ENCODE measurements at places on chromosomes 2 and 18. TPM values are rescaled to one million over a fixed set of nuclear protein-coding genes. Genes with fewer than 3 reads are reported as not detected.
A peak's percentile ranks its signal among the peaks of the same experiment; 100 is the strongest.

PIAS2 gene
- polyA plus RNA-seq = 5.6 TPM

RND3 gene
- polyA plus RNA-seq = 14.8 TPM

CHRND gene
- 0.53 TPM for polyA plus RNA-seq

PLGLB1 gene
- not detected for polyA plus RNA-seq

INO80B gene
- 28.7 TPM for polyA plus RNA-seq

ATP8B1 gene
- 28.4 TPM for polyA plus RNA-seq

GPR35 gene
- 327 TPM for polyA plus RNA-seq

CD207 gene
- 0.97 TPM for polyA plus RNA-seq

EVA1A gene
- polyA plus RNA-seq = 0.45 TPM

MC5R gene
- 5.0 TPM for polyA plus RNA-seq

EML6 gene
- polyA plus RNA-seq = 0.89 TPM

- H3K27ac ChIP-seq = no peak overlapping the region
- no peaks in the 10 kb centered on the region for H3K27me3 ChIP-seq
- H3K4me1 ChIP-seq = no peaks in the 10 kb centered on the region
- no peak overlapping the region for H3K4me3 ChIP-seq
- no peaks in the 10 kb centered on the region for H3K36me3 ChIP-seq
Measured at GRCh38 chr18:40313030-40313642, 1641.9 kb upstream of the PIK3C3 start.

DNA sequence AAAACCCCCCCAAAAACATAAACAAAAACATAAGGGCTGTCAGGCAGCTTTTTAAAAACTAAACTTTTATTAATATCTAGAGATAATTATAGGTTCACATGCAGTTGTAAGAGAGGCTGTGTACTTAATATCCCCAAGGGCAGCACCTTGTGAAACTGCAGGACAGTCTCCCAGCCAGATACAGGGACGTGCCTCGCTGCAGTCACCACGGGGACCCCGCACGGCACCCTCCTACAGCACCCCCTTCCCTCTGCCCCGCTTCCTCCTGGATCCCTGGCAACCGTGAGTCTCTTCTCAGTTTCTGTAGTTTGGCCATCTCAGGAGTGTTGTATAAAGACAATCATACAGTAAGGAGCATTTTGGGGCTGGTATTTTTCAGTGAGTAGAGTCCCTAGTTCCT lies 6.8 kb upstream of the COLEC11 start:
- H3K36me3 ChIP-seq = peaks cover 5% of the 10 kb centered on the region
- H3K27me3 ChIP-seq = no peaks in the 10 kb centered on the region
- no peak for DNase-seq
- no peak overlapping the region for H3K27ac ChIP-seq
- H3K4me1 ChIP-seq = no peaks in the 10 kb centered on the region

DNA sequence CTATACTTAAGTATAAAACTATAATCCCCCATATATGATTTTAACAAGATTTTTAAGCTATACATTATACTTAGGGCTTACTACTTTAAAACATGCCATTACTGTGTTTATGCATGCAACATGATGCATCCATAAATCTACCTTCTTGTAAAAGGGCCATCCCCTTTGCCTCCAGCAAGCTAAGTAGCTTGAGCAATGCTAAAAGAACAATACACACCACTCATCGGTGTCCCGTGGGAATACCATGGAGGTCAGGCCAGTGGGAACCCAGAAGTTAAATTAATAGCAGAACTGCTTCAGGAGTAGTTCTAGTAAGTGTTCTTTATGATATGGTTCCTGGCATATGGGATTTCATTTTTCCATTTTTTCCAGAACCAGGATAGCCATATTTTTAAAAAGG lies 37.8 kb downstream of the SH3RF3 start:
- H3K27ac ChIP-seq = no peak overlapping the region
- DNase-seq = no peak
- H3K4me3 ChIP-seq = no peak overlapping the region

- H3K27ac ChIP-seq = no peak overlapping the region
- no peaks in the 10 kb centered on the region for H3K27me3 ChIP-seq
- DNase-seq = no peak
- no peak overlapping the region for H3K4me3 ChIP-seq
- H3K36me3 ChIP-seq = no peaks in the 10 kb centered on the region
Measured at GRCh38 chr2:62643100-62643471, 62.4 kb upstream of the EHBP1 start.

- H3K4me3 ChIP-seq = no peak overlapping the region
- H3K36me3 ChIP-seq = no peaks in the 10 kb centered on the region
- DNase-seq = no peak
- no peak overlapping the region for H3K27ac ChIP-seq
- H3K27me3 ChIP-seq = no peaks in the 10 kb centered on the region
Measured at GRCh38 chr2:109238580-109238979, 109.6 kb downstream of the SH3RF3 start.

- H3K4me1 ChIP-seq = peaks cover 11% of the 10 kb centered on the region
- no peak overlapping the region for H3K27ac ChIP-seq
- H3K36me3 ChIP-seq = no peaks in the 10 kb centered on the region
- H3K27me3 ChIP-seq = no peaks in the 10 kb centered on the region
- H3K4me3 ChIP-seq = no peak overlapping the region
- peak; percentile 40 for DNase-seq
Measured at GRCh38 chr2:113080134-113080533, 12.4 kb downstream of the IL1F10 start.

DNA sequence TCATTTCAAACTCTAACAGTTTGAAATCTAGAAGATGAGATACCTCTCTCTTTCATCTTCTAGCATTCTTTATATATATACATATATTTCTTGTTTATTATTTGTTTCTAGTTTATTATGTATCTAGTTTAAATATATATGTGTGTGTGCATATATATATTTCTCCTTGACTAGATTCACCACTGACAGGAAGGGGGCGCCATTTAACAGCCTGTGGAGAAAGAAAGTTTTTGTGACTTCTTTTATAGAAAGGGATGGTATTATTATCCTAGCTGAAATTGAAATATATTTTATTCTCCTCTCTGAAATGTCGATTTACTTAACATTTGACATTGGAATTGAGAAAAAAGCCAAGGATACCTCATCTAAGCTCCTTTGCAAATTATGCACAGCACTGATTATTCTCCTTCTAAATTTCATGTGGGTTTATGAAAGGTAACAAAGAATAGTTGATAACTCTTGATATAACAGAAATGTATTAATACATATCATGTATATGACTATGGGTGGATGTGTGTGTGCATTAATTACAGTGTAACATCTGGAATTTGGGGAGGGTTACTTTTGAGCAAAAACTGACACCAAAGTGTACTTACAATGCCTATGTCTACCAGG lies 160.7 kb upstream of the NT5C1B start:
- DNase-seq = peak; percentile 57
- no peaks in the 10 kb centered on the region for H3K4me1 ChIP-seq
- H3K4me3 ChIP-seq = no peak overlapping the region
- no peak overlapping the region for H3K27ac ChIP-seq
- H3K27me3 ChIP-seq = no peaks in the 10 kb centered on the region

GRCh38 chr2:159267921-159268320 lies 18.6 kb downstream of the WDSUB1 start:
- H3K36me3 ChIP-seq = peaks cover 2% of the 10 kb centered on the region
- DNase-seq = no peak
- H3K27me3 ChIP-seq = no peaks in the 10 kb centered on the region
- H3K4me1 ChIP-seq = no peaks in the 10 kb centered on the region
- no peak overlapping the region for H3K27ac ChIP-seq

DNA sequence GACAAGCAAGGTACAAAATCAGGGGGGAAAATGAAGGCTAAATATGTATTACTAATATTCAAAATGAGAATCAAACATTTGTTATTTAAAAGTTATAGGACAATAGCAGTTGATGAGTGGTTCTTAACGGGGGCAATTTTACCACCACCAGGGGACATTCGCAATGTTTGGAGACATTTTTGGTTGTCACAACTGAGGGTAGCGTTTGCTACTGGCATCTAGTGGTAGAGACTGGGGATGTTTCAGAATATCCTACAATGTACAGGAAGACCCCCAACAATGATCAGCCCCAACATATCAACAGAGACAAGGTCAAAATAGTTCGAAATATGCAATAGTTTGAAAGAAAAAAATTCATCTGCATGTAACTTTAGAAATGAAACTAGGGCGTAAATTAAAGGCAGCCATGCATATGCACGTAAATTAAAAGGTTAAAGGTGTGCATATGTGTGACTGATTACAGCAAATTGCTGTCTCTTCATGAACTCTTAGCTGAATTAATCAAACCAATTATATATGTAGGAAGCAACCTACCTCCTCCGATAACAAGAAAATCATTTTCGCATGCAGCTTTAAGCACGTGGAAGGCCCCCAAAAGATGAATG lies 61.2 kb upstream of the CUL3 start:
- H3K27ac ChIP-seq = peak overlapping the region; percentile 36
- H3K4me1 ChIP-seq = peaks cover 13% of the 10 kb centered on the region
- H3K27me3 ChIP-seq = no peaks in the 10 kb centered on the region
- no peak for DNase-seq
- H3K36me3 ChIP-seq = no peaks in the 10 kb centered on the region
- H3K4me3 ChIP-seq = no peak overlapping the region

DNA sequence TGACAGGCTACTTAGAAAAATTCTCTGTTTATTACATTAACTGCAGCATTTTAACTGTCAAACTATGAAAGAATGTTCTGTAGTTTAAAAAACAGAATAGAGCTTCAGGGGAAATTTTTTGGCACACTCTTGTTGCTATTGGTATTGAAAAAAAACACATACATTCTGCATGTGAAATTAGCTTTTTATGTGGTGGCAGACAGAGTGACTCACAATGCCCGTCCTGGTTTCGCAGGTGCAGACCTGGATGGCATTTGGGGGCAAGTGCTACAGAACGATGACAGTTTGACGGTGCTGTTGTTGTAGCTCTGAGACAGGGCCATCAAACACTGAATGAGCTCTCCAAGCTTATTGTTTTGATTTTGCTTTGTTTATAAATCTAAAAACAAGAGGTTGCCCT lies 105.0 kb upstream of the MAP3K20 start:
- H3K36me3 ChIP-seq = no peaks in the 10 kb centered on the region
- H3K27me3 ChIP-seq = no peaks in the 10 kb centered on the region
- no peak overlapping the region for H3K27ac ChIP-seq
- H3K4me3 ChIP-seq = no peak overlapping the region

GRCh38 chr2:47520302-47520630 lies 117.3 kb downstream of the MSH2 start:
- H3K4me1 ChIP-seq = no peaks in the 10 kb centered on the region
- no peak overlapping the region for H3K27ac ChIP-seq
- no peaks in the 10 kb centered on the region for H3K27me3 ChIP-seq
- DNase-seq = no peak

- H3K4me1 ChIP-seq = no peaks in the 10 kb centered on the region
- H3K27ac ChIP-seq = no peak overlapping the region
- DNase-seq = no peak
- peaks cover 2% of the 10 kb centered on the region for H3K36me3 ChIP-seq
Measured at GRCh38 chr2:186639939-186640338, 50.1 kb downstream of the ITGAV start.

DNA sequence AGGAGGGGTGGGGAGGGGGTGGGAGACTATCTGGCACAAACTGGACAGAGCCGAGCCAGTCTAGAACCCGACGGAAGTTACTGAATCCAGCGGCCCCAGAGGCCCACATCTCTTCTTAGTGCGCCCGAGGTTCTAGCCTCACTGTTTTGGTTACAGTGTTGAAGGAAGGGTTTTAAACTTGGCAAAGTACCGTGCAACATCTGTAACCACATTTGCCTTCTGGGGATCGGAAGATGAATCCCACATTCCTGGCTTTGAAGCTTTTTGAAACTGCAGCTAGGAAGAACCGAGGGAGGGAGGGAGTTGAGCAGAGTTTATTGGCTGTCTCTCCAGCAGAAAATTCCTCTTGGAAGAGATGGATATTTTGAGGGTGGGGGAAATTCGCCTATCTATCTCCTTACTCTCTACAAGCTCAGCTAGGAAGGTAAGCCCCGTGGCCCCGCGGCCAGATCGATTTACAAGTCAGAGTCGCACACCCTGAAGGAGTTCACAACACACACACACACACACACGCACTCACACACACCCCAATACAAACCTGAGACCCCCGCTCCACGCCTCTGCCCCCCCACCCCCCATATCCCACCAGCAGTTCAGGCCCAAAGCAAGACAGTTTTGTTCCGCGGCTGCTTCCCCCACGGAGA lies 1.0 kb downstream of the ACVR1 start:
- peak overlapping the region; percentile 79 for H3K27ac ChIP-seq
- peak; percentile 38 for DNase-seq

DNA sequence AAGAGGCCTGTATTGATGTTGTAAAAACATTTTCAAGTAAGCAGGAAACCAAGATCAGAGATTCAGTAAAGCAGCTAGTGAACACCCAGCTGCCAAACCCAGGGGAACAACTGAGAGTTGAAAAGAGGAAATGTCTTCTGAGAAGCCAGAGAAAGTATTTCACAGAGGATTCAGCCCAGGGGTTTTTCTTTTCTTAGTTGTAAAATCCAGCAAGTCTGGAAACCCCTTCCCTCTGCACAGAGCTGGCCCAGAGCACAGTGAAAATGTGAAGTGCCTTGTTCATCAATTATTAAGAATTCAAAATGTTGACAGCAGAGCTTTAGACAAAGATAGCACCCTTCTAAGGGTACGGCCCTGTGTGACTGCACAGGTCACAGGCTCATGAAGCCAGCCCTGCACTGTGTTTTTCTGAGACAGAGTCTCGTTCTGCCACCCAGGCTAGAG lies 28.4 kb downstream of the AFF3 start:
- H3K36me3 ChIP-seq = no peaks in the 10 kb centered on the region
- no peak overlapping the region for H3K27ac ChIP-seq
- H3K27me3 ChIP-seq = peaks cover 4% of the 10 kb centered on the region
- H3K4me3 ChIP-seq = no peak overlapping the region
- H3K4me1 ChIP-seq = no peaks in the 10 kb centered on the region

DNA sequence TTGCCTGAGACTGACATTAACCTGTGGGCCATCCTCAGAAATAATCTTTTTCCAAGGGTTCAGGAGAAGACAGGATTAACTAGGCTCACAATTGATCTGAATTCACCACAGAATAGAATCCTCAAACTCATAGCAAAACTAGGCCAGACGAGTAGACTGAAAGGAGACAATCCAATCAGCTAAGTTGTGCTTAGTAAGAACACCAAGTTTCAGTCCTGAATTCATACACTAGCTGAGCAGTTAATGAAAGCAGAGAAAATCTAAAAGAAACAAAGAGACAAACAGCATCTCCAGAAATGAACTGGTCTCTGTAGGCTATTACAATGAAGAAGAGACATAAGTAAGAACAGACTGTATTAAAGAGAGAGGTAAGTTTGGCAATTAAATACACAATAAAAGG lies 89.5 kb downstream of the GORASP2 start:
- H3K4me3 ChIP-seq = no peak overlapping the region
- H3K36me3 ChIP-seq = peaks cover 14% of the 10 kb centered on the region
- H3K4me1 ChIP-seq = no peaks in the 10 kb centered on the region
- H3K27ac ChIP-seq = peak overlapping the region; percentile 11
- H3K27me3 ChIP-seq = no peaks in the 10 kb centered on the region

- no peaks in the 10 kb centered on the region for H3K4me1 ChIP-seq
- no peaks in the 10 kb centered on the region for H3K27me3 ChIP-seq
- no peaks in the 10 kb centered on the region for H3K36me3 ChIP-seq
- no peak overlapping the region for H3K4me3 ChIP-seq
- DNase-seq = no peak
Measured at GRCh38 chr2:86570059-86570458, 6.8 kb upstream of the CHMP3 start.

- H3K36me3 ChIP-seq = no peaks in the 10 kb centered on the region
- H3K27ac ChIP-seq = no peak overlapping the region
- no peaks in the 10 kb centered on the region for H3K4me1 ChIP-seq
- no peaks in the 10 kb centered on the region for H3K27me3 ChIP-seq
Measured at GRCh38 chr2:103616891-103617290, 855.1 kb downstream of the TMEM182 start.

GRCh38 chr18:10518595-10519255 lies 7.1 kb upstream of the NAPG start:
- no peak overlapping the region for H3K4me3 ChIP-seq
- no peaks in the 10 kb centered on the region for H3K27me3 ChIP-seq
- no peaks in the 10 kb centered on the region for H3K36me3 ChIP-seq
- peak overlapping the region; percentile 30 for H3K27ac ChIP-seq
